Astrocyte of the cerebellum (primary cell): ENCODE measurements at places on chromosomes 11 and 22.

- DNase-seq: no peak
These were observed 30.6 kb downstream of the SREBF2 start for GRCh38 chr22:41863472-41863871.

DNA sequence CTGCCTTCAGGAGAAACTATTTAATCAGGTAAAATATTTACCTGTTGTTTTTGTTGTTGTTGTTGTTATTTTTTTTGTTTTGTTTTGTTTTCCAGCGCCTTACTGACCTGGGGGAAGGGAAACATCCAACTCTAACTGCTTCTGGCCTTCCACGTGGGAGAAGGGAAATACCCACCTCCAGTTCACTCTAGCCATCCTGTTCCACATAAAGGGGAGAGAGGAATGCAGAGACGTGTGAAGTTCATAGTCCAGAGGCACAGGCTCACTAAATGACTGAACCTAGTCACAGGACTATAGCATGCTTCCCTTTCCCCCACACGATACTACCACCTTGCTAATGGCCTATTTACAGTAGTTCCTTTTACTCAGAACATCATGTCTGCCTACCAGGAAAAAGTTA lies 72.4 kb upstream of the VSTM5 start:
- no peak for DNase-seq

DNA sequence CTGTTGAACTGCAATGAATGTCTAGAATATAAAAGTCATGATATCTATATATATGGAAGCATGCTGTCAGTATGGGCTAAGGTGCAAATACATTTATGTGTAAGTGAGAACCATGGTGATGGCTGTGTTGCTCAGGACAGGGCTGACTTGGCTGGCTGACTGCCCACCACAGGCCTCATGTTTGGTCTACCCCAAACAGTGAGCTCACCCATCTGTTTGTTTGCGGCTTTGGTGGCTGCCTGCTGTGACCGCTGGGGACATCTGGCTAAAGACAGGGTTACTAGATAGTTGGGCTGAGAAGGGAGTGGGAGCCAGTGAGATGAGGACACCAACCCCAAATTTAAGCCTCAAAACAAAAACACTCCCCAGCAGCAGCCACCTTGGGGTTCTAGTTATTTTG lies 6.3 kb downstream of the CD44 start:
- DNase-seq: no peak

DNA sequence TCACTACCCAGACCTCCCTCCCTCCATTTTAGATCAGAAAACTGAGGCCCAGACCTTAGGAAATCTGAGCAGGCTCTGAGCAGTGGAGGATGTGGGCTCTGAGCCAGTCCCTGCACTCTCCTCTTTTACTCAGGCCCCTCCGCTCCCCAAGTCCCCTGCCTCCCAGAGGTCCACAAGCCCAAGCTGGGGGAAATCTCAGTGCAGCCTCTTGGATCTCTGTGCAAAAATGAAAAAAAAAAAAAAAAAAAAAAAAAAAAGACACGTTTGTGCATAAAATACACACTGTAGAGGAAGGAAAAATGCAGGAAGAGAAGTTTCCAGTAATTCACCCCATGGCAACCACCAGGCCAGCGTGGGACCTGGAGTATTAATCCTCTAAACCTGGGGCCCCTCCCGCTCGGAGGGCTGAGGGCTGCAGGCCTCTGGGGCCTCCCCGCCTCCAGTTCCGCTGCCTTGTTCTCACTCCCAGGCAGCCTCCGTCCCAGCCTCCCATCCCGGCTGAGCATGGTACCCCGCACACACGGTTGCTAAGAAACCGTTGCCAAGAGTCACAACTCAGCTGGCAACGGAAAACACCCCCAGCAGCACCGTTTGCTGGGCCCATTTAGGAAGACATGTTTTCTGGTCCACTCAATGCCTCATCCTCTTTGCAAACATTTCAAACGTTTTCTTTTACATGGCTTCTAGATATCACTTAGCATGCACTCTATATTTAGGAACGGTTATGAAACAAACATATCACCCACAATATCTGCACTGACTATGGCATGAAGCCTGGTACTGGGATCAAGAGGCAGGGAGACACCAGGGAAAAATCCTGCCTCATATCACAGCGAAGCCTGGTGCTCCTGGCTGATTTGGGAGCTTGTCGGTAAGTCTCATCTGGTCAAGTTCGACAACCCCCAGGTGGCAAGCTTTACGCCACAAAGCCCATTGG lies 227.5 kb downstream of the CTTN start:
- no peak for DNase-seq

GRCh38 chr22:32868946-32869345 lies 67.4 kb downstream of the TIMP3 start:
- no peak for DNase-seq

DNA sequence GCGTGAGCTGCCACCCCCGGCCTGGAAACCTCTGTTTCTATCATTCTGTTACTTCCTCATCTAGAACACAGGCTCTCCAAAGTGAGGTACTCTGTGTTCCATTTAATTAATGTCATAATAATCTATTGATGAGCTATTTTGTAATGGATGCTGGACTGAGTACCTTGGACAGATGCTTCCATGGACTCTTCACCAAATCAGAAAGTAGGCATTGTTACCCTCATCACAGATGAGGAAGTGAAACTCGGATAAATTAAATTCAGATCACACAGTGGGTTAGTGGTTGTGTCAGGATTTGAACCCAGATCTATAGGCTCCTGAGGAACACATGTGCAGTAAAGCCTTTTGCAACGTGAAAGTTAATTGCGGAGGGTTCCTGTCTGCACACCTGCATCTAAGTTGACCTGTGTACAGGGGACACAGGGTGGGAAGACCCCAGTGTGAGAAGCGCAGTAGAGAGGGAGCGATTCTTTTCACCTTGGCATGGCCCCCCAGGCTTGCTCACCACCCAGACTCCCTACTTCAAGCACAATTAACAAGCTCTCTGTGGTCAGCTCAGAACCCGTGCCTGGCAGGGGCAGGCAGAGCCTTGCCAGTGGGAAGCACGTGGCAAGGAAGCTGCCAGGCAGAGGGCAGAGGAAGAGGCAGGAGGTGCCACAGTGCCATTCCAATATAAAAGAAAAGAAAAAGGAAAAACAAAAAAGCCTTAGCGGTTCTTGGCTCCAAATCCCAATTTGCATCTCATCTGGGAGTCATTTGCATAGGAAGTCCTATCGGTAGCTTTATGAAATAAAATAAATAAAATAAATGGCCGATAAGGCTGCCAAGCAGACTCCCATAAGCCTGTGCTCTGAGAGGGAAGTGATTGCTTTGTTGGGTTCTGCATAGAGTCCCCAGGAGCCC lies 239.3 kb downstream of the GRIK4 start:
- DNase-seq: no peak

- no peak for DNase-seq
These were observed 11.2 kb upstream of the LINC01488 start for GRCh38 chr11:69470301-69470700.
